Placental epithelial cell (primary cell): ENCODE measurements at places on chromosomes 6 and 20. TPM values are rescaled to one million over a fixed set of nuclear protein-coding genes. Genes with fewer than 3 reads are reported as not detected.

Gene FAM83C
- total RNA-seq = under 0.01 and 0.33 TPM in 2 replicates

Gene PMEPA1
- 10.2 and 60.1 TPM in 2 replicates for total RNA-seq

Gene VSX1
- not detected in 2 replicates for total RNA-seq

Gene TUBB2B
- 0.39 and 9.7 TPM in 2 replicates for total RNA-seq

Gene RIPPLY2
- not detected in 2 replicates for total RNA-seq

Gene NKAIN2
- 0.11 TPM in 1 of 2 replicates, not detected in the other for total RNA-seq

Gene UNC93A
- not detected in 2 replicates for total RNA-seq

Gene SLC26A8
- not detected in 2 replicates for total RNA-seq

Gene UBE2C
- 3.9 and 16.9 TPM in 2 replicates for total RNA-seq

Gene RBPJL
- not detected in 2 replicates for total RNA-seq

Gene APOM
- 0.79 and 0.98 TPM in 2 replicates for total RNA-seq

Gene CDH26
- 0.79 and 1.4 TPM in 2 replicates for total RNA-seq

Gene B3GAT2
- total RNA-seq = not detected in 2 replicates

Gene PCNA
- 78.1 and 137 TPM in 2 replicates for total RNA-seq

Gene PSORS1C2
- not detected in 2 replicates for total RNA-seq

Gene SCGN
- not detected in 2 replicates for total RNA-seq

Gene KHDRBS2
- total RNA-seq = not detected in 2 replicates

Gene DNMT3B
- total RNA-seq = 1.2 and 2.9 TPM in 2 replicates

Gene NFATC2
- total RNA-seq = 1.2 and 5.1 TPM in 2 replicates

Gene PRL
- not detected in 2 replicates for total RNA-seq

Gene ELOVL5
- total RNA-seq = 131 and 143 TPM in 2 replicates

Gene DEFB132
- total RNA-seq = not detected in 2 replicates

Gene TGM6
- total RNA-seq = not detected in 2 replicates

Gene LY6G6C
- 0.39 and 3.5 TPM in 2 replicates for total RNA-seq

Gene ULBP1
- total RNA-seq = under 0.01 and 0.65 TPM in 2 replicates

Gene BACH2
- total RNA-seq = 2.1 and 2.4 TPM in 2 replicates

Gene SSTR4
- total RNA-seq = 0.43 and 3.5 TPM in 2 replicates

Gene TAAR2
- not detected in 2 replicates for total RNA-seq

Gene SRSF12
- total RNA-seq = 0.43 and 1.2 TPM in 2 replicates

Gene OPRM1
- not detected in 2 replicates for total RNA-seq

Gene SLC32A1
- total RNA-seq = not detected in 2 replicates

Gene CCDC170
- total RNA-seq = not detected in 2 replicates

Gene DBNDD2
- 5.4 and 5.5 TPM in 2 replicates for total RNA-seq

Gene PEX3
- 15.0 and 21.6 TPM in 2 replicates for total RNA-seq

Gene MPIG6B
- total RNA-seq = 0.39 and 0.54 TPM in 2 replicates

Gene PXMP4
- total RNA-seq = 5.9 and 11.0 TPM in 2 replicates

Gene PLN
- total RNA-seq = 0.11 TPM in 1 of 2 replicates, not detected in the other

Gene CST2
- total RNA-seq = not detected in 2 replicates

Gene TBXT
- total RNA-seq = not detected in 2 replicates

Gene CUL7
- 57.5 and 80.1 TPM in 2 replicates for total RNA-seq

Gene HSPA12B
- total RNA-seq = under 0.01 and 0.22 TPM in 2 replicates

Gene E2F1
- 4.7 and 5.6 TPM in 2 replicates for total RNA-seq

Gene SLC22A7
- not detected in 2 replicates for total RNA-seq

Gene NCOA5
- total RNA-seq = 19.2 and 20.6 TPM in 2 replicates
